ENCODE measurements at places on chromosomes 4 and X. TPM values are rescaled to one million over a fixed set of nuclear protein-coding genes. Genes with fewer than 3 reads are reported as not detected.
A peak's percentile ranks its signal among the peaks of the same experiment; 100 is the strongest.

EMCN gene
- total RNA-seq: not detected

SFRP2 gene
- total RNA-seq: 0.22 TPM

GRCh38 chrX:24563291-24564010 lies 83.7 kb downstream of the PCYT1B start:
- no peak for DNase-seq

CTPS2 gene
- 9.6 TPM for total RNA-seq

GRCh38 chrX:39907964-39908661 lies 189.6 kb downstream of the BCOR start:
- peak; percentile 53 for DNase-seq

SLC25A4 gene
- 27.9 TPM for total RNA-seq
